ENCODE measurements at places on chromosomes 7 and 10.
A peak's percentile ranks its signal among the peaks of the same experiment; 100 is the strongest.

- no peak for DNase-seq
These were observed 55.9 kb upstream of the EMX2 start for GRCh38 chr10:117486606-117487005.

- no peak for DNase-seq
These were observed 2.0 kb downstream of the ZNF775 start for GRCh38 chr7:150381096-150381495.

GRCh38 chr10:71840958-71841335, 10.1 kb downstream of the PSAP start:
- no peak for DNase-seq

- no peak for DNase-seq
These were observed 59.3 kb upstream of the APBB1IP start for GRCh38 chr10:26378861-26379294.

- DNase-seq = no peak
These were observed 39.7 kb downstream of the MTPAP start for GRCh38 chr10:30309403-30309802.

DNA sequence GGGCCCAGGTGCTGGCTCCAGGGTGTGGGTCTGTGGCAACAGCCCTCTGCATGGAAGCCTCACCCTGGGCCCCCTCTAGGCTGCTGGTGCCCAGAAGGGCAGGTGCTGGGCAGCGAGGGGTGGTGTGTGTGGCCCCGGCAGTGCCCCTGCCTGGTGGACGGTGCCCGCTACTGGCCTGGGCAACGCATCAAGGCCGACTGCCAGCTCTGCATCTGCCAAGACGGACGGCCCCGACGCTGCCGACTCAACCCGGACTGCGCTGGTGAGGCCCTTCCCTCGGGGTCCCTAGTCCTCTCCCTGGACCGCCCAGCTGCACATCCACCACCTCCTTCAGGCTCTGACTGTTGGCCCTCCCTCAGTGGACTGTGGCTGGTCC, 18.8 kb upstream of the ZNF467 start:
- no peak for DNase-seq

DNA sequence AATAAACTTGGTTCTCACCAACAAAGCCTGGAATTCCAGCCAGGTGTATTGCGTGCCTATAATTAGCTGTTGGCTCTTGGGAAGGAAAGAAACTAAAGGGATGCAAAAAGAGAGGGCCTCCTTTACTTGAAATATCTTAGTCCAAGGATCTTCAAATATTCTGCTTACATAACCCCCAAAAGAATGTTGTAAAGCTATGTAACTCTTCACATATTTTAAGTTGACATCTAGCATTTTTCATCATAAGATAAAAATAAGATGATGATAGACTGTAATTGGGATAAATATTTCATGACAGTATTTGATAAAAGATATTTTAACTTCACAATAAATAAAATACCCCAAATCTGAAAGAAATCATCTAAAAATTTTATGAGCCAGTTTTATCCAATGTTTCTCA, 52.5 kb upstream of the SEPTIN7 start:
- no peak for DNase-seq

- DNase-seq = no peak
These were observed 17.7 kb upstream of the PPP1R3A start for GRCh38 chr7:113936535-113936934.

GRCh38 chr7:99485094-99485493, 12.4 kb downstream of the ZNF789 start:
- DNase-seq = no peak

- peak; percentile 80 for DNase-seq
These were observed 4.8 kb downstream of the INA start for GRCh38 chr10:103281753-103282152.

DNA sequence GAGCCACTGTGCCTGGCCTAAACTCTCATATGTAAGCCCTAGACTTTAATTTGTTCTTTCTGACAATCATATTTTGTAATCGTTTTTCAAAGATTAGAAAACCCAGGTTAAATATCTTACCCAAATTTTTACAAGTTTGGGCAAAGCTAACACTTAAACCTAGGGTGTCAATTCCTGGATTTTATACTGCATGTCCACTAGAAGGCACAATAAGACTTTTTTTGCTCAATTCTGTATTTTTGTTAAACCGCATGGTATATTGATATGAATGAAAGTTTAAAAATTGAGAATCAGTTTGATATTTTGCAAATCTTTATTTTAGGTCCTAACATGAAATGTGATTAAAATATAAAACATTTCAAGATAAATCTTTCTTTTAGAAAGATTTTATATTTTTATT, 29.3 kb downstream of the DYNC2I1 start:
- peak; percentile 9 for DNase-seq

DNA sequence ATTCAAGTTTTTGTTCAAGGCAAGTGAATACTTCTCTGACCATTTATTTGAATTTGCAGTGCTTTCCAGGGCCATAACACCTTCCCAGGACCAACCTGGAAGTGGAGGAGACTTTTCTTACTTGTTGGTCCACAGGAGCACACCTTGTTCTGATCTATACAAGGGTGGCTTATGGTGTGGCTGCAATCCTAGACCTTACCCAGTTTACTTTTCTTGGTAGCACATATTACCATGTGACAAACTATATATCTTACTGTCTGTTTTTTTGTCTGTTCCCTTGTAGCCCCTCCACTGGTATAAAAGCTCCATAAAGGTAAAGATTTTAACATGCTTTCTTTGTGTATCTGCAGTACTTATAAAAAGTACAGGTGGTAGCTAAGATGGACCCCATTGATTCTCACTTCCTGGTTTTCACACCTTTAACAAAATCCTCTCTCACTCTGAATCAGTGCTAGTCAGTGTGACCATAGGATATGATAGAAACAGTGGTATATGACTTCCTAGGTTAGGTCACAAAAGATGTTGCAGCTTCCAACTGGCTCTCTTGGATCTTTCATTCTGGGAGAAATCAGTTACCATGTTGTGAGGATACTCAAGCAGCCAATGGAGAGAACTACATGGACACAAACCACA, 5.6 kb upstream of the ASB4 start:
- no peak for DNase-seq

- no peak for DNase-seq
These were observed 315.3 kb downstream of the BMPER start for GRCh38 chr7:34220506-34221185.

- DNase-seq = no peak
These were observed 27.2 kb downstream of the CCM2 start for GRCh38 chr7:45026984-45027773.

- no peak for DNase-seq
These were observed 109.5 kb upstream of the GATA3 start for GRCh38 chr10:7945034-7945433.

DNA sequence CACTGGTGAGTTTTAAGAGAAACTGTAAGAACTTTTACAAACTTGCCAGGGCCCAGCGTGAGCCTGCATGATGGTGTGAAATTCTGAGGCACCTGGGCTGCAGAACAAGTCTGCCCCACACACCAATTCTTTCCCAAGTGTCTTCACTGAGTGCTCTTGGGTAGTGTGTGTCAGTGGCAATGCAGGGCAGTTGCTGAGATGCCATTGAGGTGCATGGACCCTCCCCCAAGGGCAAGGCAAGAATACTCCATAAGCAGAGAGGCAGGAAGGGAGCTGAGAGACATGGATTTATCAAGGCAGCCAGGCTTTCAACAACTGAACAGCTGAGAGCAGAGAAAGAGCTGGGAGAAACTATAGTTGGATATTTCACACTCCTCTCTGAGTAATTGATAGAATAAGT, 801.2 kb downstream of the GRID1 start:
- no peak for DNase-seq

DNA sequence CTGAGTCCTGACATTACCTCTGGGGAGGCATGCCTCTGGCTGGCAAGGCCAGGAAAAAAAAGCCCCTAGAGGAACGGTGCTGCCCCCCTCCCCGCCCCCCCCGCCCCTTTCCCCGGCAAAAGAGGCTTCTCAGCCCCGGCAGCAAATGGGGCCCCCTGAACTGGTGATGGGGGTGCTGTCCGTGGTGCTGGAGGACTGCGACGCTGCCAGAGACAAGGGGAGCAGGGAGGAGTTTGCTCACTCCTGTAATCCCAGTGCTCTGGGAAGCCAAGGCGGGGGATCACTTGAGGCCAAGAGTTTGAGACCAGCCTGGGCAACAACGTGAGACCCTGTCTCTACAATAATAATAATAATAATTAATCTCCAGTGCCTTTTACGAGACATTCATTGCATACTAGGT, 23.7 kb downstream of the SRRM3 start:
- no peak for DNase-seq

DNA sequence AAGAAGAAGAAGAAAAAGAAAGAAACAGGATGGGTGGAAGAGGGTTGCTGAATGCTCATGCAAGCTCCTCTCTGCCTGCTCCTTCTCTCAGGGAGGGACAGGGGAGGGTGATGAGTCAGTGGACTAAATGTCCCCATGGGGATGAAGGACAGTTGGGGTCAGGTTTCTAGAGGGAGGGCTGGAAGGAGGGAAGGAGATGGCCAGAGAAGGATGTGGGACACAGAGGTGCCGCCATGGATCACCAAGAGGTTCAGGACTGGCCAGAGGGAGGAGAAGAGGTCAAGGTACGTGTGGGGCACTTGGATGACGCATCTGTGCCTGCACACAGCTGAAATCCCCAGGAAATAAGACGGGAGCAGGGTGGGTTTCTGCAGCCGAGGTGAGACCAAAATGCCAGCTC, 88.9 kb upstream of the GTF2I start:
- DNase-seq = no peak

GRCh38 chr7:143305423-143306070, 10.4 kb upstream of the CLCN1 start:
- DNase-seq = peak; percentile 29

- DNase-seq = no peak
These were observed 37.2 kb upstream of the PLXDC2 start for GRCh38 chr10:19778996-19779395.

- DNase-seq = no peak
These were observed 54.4 kb downstream of the CYP2C9 start for GRCh38 chr10:94992811-94993210.

- no peak for DNase-seq
These were observed 3.9 kb upstream of the DNMBP start for GRCh38 chr10:100013621-100014020.

GRCh38 chr7:43591558-43592180, 8.8 kb downstream of the STK17A start:
- DNase-seq = no peak

DNA sequence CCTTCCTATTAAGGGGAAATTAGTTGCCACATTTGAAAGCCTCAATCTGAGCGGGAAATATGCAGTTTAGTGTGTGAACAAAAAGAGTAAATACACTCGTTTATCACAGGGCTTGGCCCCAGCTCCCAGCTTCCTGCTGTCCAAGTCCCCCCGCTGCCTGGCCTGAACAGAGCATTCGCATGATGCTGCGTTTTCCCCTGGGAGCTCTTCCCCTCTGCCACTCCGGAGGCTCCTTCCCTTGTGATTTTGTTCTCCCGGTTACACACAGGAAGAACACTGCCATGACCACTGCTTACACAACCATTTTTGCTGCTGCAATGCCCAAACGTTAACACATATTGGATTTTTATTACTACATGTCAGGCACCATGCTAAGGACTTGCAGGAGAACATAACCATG, 120.7 kb upstream of the ADARB2 start:
- no peak for DNase-seq

- no peak for DNase-seq
These were observed 757.1 kb downstream of the SORCS3 start for GRCh38 chr10:105398202-105398601.

DNA sequence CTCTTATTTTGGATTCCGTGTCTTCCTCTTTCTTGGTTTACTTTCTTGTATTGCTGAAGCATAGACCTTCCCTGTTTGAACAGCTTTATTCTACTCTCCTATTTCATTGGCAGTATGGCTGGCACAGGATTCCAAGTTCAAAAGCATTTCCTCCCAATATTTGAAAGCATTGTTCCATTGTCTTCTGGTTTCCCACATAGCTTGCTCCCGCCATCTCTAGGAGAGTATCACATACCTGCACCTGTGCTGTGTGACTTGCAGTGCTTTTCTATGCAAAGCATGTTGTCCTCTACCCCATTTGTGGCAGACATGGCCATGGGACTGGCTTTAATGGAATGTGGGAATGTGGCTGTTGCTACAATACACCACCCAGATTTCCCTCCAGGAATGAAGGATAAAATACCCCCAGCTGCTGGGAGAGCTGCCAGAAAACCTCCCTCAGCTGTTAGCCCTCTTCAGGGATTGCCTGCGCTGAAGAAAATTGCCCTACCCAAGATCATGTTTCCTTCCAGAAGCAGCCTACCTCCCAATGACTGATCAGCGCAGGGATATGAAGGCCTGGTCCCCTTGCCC, 6.9 kb upstream of the MYOF start:
- no peak for DNase-seq

GRCh38 chr7:103097041-103097440, 22.1 kb downstream of the ARMC10 start:
- DNase-seq = no peak

DNA sequence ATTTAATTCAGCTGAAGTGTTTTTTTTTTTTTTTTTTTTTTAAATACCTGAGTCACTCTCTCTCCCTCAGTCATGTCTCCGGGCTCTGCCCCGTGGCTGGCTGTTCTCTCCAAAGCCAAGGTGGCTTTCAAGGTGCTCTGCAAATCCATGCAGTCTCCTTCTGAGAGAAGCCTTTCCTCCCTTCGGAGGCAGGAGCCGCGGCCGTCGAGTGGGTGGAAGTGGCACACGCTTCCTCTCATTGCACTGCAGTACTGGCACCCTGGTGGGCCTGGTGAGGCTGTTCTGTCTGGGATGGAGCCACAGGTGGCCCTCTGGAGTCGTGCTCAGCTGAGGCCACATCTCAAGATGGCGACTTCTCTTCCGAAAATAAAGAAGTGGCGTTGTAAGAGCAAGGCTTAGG, 221.8 kb downstream of the GLRX3 start:
- no peak for DNase-seq

DNA sequence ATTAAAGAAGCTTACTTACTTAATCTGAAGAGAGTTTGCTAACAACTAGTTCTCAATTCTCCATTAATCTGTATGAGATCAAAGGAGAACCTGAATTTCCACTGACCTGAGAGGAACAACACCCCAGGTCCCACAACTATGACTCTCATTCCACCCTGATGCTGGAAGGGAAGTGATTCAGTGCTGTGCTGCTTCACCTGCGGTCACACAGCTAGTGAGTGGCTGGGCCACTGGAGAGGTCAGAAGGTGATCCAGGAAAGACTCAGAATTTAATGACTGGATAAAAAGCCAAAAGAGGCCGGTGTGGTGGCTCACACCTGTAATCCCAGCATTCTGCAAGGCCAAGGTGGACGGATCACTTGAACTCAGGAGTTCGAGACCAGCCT, 23.6 kb downstream of the SORBS1 start:
- no peak for DNase-seq

GRCh38 chr10:35304649-35305048, 31.7 kb upstream of the CCNY start:
- DNase-seq = no peak

DNA sequence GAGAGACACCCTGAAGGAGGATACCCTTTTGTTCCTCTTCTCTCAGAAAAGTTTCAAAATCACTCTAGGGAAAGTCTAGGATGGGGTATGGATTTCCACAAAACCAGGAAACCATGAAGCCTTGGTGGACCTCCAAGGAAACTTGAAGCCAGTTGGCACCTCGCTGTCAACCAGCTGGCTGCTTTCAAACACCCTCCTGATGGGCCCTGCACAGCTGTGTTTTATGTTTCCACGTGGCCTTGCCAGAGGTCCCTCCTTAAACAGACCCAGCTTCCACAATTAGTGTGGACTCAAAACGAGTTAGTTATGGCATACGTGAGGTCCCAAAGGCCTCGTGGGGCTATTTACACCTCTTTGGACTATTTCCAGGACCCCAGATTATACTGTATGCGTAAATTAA, 5.9 kb downstream of the PPP1R3A start:
- no peak for DNase-seq

- no peak for DNase-seq
These were observed 20.7 kb downstream of the AMZ1 start for GRCh38 chr7:2708547-2709310.

Measured in NCI-H2227 treated with DMSO at 0.1 percent for 48 hours (cell line).